ENCODE measurements at places on chromosomes 3 and 15. TPM values are rescaled to one million over a fixed set of nuclear protein-coding genes. Genes with fewer than 3 reads are reported as not detected.

GRCh38 chr3:141680620-141681389 lies 57.3 kb upstream of the RNF7 start:
- H3K27ac ChIP-seq, result no peak overlapping the region
- DNase-seq, result no peak
- H3K36me3 ChIP-seq, result no peaks in the 10 kb centered on the region
- H3K4me3 ChIP-seq, result no peak overlapping the region
- H3K27me3 ChIP-seq, result no peaks in the 10 kb centered on the region
- no peaks in the 10 kb centered on the region for H3K4me1 ChIP-seq

Gene SLC22A13
- 0.16 TPM for total RNA-seq

DNA sequence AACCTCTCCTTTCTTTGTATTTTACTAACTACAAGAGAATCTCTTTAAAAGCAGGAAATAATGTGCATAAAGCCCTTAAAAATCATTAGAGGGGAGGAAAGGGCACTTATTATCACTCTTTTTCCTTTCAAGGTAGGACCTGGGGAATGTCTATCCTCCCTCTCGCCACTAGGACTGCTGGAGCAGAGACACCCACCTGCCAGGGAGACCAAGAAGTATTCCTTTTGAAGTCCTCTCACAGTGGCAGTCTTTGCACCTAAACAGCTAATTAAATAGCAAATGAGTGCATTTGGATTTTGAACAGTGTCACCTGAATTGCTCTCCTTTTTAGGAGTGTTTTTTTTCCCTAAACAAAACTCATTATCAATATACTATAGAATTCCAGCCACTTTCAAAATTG lies 874.1 kb downstream of the ZPLD1 start:
- no peaks in the 10 kb centered on the region for H3K36me3 ChIP-seq
- no peaks in the 10 kb centered on the region for H3K27me3 ChIP-seq
- DNase-seq, result no peak

Gene SPINK8
- total RNA-seq, result not detected

- H3K4me1 ChIP-seq, result no peaks in the 10 kb centered on the region
- H3K36me3 ChIP-seq, result no peaks in the 10 kb centered on the region
- H3K27ac ChIP-seq, result no peak overlapping the region
Observed at GRCh38 chr3:78855190-78855589, 912.6 kb downstream of the ROBO1 start.

Gene C3orf85
- not detected for total RNA-seq

Gene ECE2
- not detected for total RNA-seq

GRCh38 chr3:119297169-119297568 lies 3.0 kb downstream of the ARHGAP31 start:
- H3K4me3 ChIP-seq, result peak overlapping the region; percentile 84
- H3K36me3 ChIP-seq, result no peaks in the 10 kb centered on the region
- DNase-seq, result no peak
- no peaks in the 10 kb centered on the region for H3K27me3 ChIP-seq

Data from kidney (tissue), 22 donors.